ENCODE measurements at places on chromosomes 1 and 21.

DNA sequence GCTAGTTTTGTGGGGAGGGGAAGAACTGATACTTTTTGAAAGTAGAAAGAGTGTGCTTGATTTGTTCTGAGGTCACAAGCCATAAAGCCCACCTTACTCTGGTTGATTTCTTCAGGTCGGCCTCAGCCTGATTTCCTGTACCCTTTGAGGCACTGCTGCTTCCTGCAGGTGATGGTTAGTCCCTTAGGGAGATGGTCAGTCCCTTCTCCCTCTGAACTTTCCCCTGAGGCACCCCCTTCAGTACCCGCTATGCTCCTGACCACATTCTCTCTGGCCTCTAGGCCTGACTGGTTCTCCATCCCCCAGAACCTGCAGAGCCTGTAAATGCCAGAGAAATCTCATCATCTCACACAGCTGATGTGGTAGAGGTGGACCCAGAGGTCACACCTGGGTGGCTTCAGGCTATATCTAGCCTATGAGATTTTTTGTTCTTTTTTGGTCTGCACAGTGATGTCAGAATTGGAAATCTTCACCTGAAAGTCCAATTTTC, 15.0 kb upstream of the ID3 start:
- no peak for DNase-seq

- no peak for DNase-seq
These were observed 911 bp downstream of the GNB1 start for GRCh38 chr1:1889847-1890505.

GRCh38 chr1:23101887-23102286, 66.8 kb downstream of the LUZP1 start:
- no peak for DNase-seq

DNA sequence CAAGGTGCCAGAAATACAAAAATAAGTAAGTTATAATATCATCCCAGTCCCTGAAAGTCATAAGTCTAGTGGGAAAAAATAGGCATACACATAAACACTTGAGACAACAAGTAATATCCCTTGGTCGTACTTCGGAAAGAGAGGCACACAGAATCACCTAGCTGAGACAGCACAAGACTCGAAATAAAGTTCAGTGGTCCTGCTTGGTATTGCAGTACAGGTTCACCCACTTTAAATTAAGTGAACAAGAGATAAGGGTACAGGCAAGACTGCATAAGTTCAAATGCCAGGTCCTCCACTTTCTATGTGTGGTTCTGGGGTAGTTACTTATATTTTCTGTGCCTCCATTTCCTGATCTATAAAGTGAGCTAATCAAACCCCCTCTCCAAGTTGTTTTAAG, 47.6 kb downstream of the SEC16B start:
- DNase-seq: no peak

- DNase-seq: no peak
These were observed 286.8 kb upstream of the PBX1 start for GRCh38 chr1:164272156-164272555.

GRCh38 chr1:112165375-112165774, 175.9 kb upstream of the KCND3 start:
- DNase-seq: no peak

GRCh38 chr1:31467005-31467674, 54.1 kb downstream of the SERINC2 start:
- no peak for DNase-seq

DNA sequence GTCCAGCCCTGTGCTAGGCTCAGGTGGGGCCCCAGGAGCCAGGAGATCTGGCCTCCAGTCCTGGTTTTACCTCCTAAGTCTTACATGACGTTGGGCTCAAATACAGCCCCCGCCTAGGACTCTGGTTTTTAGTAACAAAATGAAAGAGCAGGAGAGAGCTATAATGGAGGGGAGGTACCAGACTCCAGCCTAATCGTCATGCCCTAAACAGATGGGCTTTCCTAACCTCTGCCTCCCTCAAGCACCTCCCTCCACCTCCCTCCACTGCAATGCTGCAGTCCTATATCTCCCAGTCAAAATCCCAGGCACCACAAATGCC, 28.6 kb downstream of the TTC39A start:
- DNase-seq: no peak

GRCh38 chr21:18443085-18443484, 39.5 kb upstream of the TMPRSS15 start:
- no peak for DNase-seq

GRCh38 chr1:53249706-53250105, 11.4 kb upstream of the MAGOH start:
- DNase-seq: no peak

GRCh38 chr1:85578321-85579295, 2.0 kb upstream of the CCN1 start:
- DNase-seq: no peak

DNA sequence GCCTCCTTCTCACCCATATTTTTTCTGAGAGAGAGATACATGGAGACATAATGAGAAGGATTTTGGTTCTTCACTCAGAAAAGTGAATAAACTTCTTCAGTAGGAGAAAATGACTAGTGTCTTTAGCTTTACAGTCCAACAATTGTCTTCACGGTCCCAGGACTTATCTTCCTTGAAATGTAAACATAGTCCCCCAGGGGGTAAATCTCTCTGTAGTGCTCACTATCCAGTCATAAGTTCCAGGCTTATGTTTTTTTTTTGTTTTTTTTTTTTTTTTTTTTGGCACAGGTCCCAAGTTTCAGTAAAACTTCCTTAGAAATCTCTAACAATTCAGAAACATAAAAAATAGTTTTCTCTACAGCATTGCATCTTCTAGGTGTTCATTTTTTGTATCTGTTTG, 890.2 kb upstream of the B3GALT2 start:
- no peak for DNase-seq

GRCh38 chr21:27673581-27673980, 706.7 kb upstream of the ADAMTS5 start:
- DNase-seq: no peak

GRCh38 chr1:152111515-152111968, 3.7 kb downstream of the TCHH start:
- DNase-seq: no peak

- no peak for DNase-seq
These were observed 775 bp upstream of the TMEM63A start for GRCh38 chr1:225882694-225883615.

GRCh38 chr1:212486619-212486975, 53.9 kb downstream of the NENF start:
- no peak for DNase-seq

DNA sequence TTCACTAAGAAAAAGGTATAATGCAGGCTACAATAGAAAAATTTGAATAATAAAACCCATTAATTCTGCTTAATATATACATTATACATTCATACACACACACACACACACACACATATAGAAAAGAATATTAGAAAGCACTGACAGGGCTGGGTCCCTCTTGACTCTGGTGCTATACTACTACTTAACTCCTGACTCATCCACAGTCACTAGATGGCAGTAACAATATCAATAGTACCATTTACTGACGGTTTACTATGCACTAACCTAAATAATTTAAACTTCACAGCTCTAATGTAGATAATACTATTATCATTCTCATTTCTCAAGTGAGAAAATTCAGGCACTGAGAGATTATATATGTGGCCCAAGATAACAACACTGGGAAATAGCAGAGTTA, 87.5 kb downstream of the COP1 start:
- no peak for DNase-seq

- no peak for DNase-seq
These were observed 27.1 kb downstream of the AHDC1 start for GRCh38 chr1:27576806-27577227.

GRCh38 chr1:18384471-18384870, 96.3 kb upstream of the KLHDC7A start:
- DNase-seq: no peak

DNA sequence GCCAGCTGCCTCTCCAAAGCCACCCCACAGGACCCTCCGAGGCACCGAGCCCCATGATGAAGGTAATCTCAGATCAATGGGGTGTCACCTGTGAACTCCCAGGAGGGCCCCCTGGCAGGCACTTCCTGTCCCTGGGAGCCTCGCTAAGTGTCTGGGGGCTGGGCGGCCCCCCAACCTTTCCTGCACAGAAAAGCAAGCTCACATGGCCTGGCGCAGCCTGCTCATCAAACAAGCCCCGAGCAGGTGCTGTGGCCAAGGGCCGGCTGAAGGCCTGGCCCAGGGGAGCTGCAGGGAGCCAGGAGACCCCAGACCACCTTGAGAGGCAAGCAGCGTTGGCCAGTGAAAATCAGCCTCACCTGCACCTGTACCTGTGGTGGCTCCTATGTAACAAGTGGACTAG, 2.9 kb downstream of the RIPK4 start:
- no peak for DNase-seq

DNA sequence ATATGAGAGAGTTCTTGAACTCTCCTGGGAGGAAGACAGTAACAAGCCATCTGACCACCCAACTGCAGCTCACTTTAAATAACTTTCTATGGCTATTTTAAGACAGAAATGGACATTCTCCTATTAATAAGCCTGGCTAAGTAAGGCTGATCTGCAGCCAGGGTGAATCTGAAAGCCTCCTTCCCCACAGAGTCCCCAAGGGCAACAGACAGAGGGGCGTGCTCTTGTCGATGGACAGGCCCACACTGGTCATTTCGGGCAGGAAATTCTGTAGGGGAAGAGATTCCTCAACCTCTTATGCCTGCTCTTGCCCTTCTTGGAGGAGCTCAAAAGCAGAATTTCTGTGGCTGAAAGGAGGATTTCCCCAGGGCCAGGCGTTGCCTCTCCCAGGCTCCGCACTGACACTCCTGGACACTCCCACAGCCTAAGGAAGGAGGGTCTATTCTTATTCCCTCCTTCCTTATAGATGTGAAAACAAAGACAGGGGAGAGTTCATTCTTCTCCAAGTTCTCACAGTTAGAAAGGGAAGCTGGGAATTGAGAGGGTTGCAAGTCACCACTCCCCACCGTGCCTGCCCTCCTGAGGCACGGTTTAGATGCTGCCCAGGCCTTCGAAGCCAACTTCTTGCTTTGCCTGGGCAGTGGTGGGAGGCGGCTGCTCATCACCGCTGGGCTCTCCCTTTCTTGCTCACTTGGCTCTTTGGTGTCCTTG, 17.9 kb upstream of the KANK4 start:
- no peak for DNase-seq

DNA sequence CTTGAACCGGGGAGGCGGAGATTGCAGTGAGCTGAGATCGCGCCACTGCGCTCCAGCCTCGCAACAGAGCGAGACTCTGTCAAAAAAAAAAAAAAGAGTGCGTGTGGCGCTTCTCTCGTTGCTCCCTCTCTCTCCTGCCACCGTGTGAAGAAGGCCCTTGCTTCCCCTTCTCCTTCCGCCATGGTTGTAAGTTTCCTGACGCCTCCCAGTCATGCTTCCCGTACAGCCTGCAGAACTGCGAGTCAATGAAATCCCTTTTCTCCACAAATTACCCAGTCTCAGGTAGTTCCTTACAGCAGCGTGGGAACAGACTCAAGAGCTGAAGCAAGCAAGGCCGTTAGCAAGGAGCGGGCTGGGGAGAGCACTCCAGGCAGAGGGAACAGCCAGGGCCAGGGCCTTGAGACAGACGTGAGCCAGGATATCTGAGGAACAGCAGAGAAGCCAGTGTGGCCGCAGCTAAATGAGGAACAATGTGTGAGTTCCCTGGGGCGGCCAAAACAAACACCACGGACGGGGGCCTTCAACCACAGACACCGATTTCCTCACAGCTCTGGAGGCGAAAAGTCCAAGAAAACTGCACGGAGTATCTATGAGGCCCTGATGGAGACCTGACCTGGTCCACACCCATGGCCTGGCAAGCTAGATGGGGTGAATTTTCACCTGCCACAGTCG, 54.2 kb upstream of the ETS2 start:
- DNase-seq: no peak

- no peak for DNase-seq
These were observed 190.7 kb upstream of the RUNX1 start for GRCh38 chr21:35239811-35240219.

- no peak for DNase-seq
These were observed 33.2 kb downstream of the RHOU start for GRCh38 chr1:228768355-228769000.

GRCh38 chr1:221246628-221247415, 367.6 kb downstream of the HLX start:
- DNase-seq: no peak

- no peak for DNase-seq
These were observed 223.7 kb upstream of the CSF3R start for GRCh38 chr1:36706416-36706815.

GRCh38 chr1:31723828-31724359, 20.1 kb upstream of the COL16A1 start:
- DNase-seq: no peak

DNA sequence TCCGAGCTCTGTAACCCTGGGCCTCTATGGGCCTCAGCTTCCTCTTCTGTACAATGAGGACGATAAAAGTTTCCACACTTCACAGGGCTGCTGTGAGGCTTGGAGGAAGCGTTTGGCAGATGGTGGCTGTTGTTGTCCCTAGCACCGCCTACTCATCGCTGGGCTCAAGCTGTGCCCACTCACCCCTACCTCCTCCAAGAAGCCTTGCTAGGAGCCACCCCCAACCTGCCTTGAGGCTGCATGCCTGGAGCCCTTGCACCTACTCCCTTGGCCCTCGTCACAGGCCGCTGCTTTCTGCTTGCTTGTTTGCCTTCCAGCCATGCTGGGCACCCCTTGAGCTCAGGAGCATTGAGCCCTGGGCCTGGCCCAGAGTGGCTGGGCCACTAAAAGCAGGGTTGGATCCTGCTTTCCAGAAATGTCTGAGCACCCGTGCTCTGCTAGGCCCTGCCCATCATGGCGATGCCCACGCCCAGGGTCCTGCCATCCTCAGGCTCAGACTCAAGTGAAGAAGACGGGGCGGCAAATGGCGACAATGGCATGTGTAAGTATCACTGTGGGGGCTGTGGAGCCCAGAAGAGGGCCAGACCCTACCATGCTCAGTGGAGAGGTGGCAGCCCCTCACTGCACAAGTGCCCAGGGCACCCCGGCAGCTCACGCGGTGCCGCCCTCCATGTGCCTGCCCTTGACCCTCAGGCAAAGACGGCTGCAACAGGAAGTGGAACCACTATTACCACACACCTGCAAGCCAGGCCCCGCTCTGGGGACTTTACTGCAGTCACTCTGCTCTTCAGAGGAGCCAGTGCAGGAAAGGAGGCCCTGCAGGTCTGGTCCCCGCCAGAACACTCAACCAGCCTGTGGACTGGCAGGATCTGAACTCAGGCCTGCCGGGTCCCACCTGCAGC, 9.5 kb downstream of the SH3BGRL3 start:
- DNase-seq: no peak

Measured in stimulated activated CD4-positive, alpha-beta T cell treated with anti-CD3 and anti-CD28 coated beads, Interleukin-1b, Interleukin-23, amount 100 ng/mL, for 1 hour (primary cell).